ENCODE measurements at places on chromosomes 12 and 14.

- peak; percentile 45 for DNase-seq
Measured at GRCh38 chr14:49867831-49868719, 15.5 kb upstream of the NEMF start.

GRCh38 chr14:101057394-101057793 lies 153.9 kb upstream of the RTL1 start:
- DNase-seq: no peak

- DNase-seq: no peak
Measured at GRCh38 chr14:75310295-75311111, 31.9 kb downstream of the FOS start.

DNA sequence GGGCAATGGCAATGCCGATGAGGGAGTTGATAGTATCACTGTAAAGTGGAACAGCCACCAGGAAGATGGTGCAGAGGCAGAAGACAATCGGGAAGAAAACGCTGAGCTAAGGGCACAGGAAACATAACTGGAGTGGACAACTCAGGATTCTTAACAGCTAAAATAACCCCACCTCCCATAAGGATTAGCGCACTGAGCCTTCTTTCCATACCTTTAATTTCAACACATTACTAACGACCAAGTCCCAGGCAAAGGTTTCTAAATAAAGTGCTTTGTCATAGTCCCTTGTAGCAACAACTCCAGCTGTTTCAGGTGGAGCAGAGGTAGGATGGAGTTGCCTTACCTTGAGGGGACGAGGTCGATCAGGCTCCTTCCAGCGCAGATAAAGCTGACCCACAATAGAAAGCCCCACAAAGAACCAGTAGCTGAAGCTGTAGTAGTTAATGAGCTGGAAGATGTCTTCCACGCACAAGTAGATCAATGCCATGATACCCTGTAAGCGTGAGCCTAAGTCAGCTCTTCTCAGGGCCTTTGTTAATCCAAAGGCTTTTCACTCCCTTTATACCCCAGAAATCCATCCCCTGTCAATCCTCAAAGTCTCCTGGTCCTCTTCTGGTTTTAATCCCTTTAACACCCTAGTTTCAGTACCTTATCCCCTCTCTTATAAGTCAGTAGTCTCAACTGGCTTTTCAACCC lies 7.7 kb downstream of the OXA1L start:
- DNase-seq: no peak

DNA sequence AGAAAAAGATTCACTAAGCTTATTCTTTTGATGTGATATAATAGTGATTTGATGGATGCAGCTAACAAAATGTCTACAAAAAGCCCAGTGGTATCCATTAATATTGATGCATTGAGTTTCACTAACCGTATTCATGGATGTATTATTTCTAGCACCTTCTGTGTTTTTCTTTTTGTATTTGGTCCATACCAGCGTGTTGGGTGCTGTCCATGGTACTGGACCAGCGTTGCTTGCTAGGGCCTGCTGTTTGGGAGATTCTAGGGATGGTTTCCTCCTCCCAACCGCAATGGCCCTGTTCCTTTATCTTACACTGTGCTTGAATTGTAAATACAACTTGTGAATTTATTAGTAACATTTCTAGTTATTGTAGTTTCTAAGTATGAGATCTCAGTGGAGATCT lies 31.7 kb downstream of the ANO4 start:
- no peak for DNase-seq

DNA sequence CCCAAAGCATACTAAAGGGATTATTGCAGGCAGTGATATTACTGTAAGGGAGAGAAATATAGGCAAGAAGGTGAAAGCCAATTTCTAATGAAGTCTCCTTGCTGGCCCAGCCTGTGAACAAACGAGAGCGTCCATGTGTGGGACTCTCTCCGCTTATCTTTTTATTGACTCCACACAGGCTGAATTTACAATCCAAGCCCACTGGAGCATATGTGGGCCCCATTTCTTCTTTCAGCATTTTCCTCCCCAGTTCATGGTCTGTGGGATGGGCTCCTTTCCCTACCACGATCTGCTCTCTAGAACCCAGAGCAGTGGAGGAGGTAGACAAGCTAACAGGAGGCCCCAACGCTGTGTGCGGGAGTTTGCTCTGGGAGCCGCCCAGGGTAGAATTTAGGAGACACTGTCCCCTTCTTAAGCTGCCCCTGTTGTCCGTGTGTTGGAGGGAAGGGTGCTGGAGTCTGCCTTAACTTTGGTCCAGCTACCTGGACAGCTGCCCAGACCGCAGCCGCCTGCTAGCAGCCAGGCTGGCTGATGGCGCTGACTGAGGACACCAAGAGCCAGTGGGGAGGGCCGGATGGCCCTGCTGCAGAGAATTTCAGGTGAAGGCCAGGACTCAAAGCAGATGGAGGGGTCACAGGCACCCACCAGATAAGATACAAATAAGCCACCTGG lies 3.2 kb upstream of the HOXC11 start:
- no peak for DNase-seq

GRCh38 chr12:66678338-66679275 lies at the start of gene GRIP1:
Gene GRIP1, minus strand, starts transcription at chr12:66679076. Its CDS starts 172 bp downstream, at chr12:66678904.
- no peak for DNase-seq

DNA sequence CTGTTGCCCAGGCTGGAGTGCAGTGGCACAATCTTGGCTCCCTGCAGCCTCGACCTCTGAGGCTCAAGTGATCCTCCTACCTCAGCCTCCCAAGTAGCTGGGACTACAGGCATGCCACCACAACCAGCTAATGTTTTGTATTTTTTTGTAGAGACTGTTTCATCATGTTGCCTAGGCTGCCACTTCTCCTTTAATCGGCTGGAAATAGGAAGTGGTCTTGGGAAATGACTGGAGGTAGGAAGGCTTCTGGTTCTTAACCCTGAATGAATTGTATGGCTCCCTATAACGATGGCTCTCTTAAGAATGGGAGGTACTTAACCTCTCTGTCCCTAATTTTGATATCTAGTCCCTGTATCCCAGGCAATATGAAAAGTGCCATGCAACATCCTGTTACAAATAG lies 113.9 kb upstream of the USP15 start:
- no peak for DNase-seq

GRCh38 chr12:111429828-111430432 lies 24.2 kb downstream of the SH2B3 start:
- no peak for DNase-seq
